ENCODE measurements at places on chromosomes 6 and 20. TPM values are rescaled to one million over a fixed set of nuclear protein-coding genes. Genes with fewer than 3 reads are reported as not detected.
A peak's percentile ranks its signal among the peaks of the same experiment; 100 is the strongest.

DNA sequence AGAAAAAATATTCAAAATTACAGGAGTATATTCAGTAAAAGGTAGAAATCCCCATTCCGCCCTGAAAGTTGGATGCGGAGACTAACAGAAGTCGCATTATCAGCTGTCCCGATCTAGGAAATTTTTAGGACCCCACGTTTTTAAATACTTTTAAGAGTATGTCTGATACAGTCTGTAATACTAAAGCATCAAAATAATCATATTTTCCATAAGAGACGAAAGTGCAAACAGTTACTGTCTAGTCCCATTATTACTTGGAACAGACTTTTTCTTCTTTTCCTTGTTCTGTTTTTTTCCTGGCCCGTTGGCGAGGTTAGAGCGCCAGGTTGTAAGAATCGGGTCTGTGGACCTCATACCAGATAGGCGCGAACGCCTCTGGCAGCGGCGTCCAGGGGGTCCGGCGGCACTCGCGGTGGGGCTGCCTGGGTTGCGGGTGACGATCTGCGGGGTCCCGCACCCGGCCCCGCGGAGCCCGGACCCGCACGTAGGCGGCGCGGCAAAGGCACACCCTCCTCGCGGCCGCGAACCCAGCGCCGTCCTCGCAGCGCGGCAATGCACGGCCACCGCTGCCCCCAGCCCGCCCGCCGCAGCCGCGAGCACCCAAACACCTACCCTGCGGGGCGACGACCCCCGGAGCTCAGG is 460 bp downstream of the PLAGL1 start:
- DNase-seq, result peak; percentile 12

DNA sequence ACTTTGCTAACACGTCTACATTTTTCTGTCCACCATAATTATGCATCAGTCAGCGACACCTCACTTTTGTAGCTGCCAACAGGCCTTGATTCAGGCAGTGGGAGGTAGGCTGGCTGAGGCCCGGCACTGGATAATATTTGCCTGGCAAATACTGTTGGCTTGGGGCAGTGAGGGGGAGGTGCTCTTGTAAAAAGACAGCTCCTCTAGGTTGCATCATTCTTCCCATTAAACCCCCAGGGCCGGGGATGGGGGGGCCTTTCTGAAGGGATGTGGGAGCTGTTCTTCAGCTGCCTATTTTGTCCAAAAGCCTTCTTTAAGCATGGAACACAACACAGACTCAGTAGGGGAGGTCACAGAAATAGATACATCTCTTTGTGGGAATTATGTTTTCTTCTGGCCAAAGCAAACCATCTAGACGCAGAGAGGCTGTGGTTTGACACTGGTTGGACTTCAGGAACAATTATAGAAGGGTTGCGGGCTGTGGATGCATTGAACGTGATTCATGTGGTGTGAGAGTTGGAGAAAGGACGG is 338.3 kb upstream of the NT5E start:
- no peak for DNase-seq

Gene NHSL1
- 0.95 TPM for total RNA-seq

DNA sequence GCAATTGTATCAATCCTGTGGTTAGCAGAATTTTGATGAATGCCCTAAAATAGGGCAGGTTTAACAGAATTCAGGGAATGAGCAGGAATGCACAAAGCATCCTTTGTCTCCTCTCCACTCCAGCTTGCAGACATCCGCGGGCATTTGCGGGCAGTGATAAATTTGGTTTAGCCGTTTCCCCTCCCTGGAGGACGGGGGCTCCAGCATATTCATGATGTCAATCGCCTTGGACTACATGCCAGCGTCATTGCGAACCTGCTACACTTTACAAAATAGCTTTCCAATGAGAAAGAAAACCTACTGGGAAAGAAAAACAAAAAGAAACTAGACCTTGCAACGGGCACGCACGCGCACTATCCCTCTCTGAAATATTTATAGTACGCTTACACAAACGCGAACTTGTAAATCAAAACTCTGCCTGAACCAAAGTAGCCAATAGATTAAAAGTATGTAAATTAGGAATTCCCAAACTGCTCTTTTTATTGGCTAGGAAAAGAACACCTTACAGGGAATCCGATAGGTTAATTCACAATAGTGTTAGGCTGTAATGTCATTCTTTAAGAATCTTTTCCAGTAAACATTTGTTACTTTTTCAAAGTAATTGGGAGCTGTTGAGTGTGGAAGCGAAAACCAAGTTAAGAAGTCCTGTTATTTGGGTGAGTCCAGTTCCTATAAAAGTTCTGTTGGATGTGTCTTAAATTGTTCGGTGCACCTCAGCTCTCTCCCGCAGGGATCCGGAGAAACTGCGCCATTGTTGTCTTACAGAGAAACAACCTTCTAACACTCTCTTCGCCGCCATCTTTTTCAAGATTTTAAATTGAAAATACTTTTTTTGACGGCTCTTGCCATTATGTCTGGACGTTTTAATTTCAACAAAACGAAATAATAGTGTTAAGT is 136.7 kb downstream of the HFE start:
- peak; percentile 77 for DNase-seq

Gene LGSN
- total RNA-seq, result 0.05 TPM

Gene BNIP5
- total RNA-seq, result not detected

Gene TTK
- 39.4 TPM for total RNA-seq

Gene LRRC73
- not detected for total RNA-seq

DNA sequence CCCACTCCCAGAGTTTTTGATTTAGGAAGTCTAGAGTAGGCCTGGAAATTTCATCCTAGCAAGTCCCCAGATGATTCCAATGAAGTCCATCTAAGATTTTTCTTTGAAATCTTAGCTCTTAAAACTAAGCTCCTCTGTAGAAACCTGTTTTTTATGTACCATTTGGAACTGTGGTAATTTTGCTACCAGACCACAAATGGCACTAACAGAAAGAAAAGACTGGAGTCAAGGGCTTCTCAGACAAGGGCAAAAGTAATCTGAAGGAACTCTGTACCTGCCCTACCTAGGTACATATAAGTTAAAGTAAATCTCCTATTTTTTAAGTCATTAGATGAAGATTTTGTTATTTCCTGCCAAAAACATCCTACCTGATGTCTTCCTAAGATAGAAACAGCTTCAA is 155.0 kb upstream of the HTR1E start:
- no peak for DNase-seq

DNA sequence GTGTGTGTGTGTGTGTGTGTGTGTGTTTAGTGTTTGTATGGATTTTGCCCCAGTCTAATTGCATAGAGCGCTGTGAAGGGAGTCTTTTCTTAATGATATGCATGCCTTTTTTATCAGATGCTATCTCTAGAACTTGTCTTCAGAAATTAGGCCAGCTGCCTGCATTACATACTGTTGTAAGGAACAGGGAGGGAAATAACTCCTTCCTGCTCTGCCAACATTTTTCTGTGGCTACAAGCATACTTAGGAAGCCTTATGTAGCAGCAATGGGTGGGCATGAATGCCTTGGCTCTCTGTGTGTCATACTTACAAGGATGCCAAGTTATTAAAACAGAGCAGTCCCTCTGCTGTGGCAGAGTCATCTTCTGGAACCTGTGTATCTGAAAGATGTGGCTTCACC is 8.0 kb upstream of the COL21A1 start:
- DNase-seq, result no peak

Gene ERVFRD-1
- total RNA-seq, result not detected

DNA sequence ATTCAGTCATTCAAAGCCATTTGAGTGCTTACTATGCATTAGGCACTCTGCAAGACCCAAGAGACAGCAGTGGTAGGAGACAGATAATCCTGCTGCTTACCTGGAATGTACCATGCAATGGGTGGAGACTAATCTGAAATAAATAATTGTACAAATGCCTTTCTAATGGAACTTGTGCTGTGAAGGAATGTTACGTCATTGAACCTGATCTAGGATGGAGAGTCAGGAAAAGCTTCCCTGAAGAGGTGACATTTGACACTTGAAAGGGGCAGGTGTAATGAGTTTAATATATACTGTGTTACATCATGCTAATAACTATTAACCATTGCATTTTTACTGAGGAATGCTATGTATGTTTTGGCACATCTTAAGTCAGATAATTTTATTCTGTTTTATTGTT is 491.0 kb upstream of the FLRT3 start:
- DNase-seq, result no peak

Gene SALL4
- total RNA-seq, result not detected

GRCh38 chr20:59040667-59041066 is 1.9 kb downstream of the PRELID3B start:
- no peak for DNase-seq

DNA sequence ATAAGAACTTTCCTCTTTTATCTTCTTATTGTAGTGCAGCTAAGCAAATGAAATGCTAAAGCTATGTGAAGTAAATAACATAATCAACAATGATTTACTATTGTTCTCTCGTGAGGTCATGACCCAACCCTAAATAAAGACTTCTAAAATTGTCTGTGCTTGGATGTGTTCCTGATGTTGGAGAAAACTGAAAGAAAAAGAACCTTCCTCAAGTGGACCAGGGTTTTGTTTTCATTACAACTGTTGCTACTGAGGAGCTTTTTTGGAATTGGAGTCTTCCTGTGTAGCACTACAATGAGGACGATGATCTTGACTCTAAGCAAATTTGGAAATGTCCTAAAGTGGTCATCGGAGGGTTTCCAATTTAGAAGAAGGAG is 59.7 kb upstream of the SUPT3H start:
- no peak for DNase-seq

GRCh38 chr6:121482004-121482693 is 46.7 kb downstream of the GJA1 start:
- no peak for DNase-seq

- no peak for DNase-seq
These were observed 155.9 kb downstream of the JARID2 start for GRCh38 chr6:15401769-15402250.

Gene SLC22A16
- total RNA-seq, result not detected

DNA sequence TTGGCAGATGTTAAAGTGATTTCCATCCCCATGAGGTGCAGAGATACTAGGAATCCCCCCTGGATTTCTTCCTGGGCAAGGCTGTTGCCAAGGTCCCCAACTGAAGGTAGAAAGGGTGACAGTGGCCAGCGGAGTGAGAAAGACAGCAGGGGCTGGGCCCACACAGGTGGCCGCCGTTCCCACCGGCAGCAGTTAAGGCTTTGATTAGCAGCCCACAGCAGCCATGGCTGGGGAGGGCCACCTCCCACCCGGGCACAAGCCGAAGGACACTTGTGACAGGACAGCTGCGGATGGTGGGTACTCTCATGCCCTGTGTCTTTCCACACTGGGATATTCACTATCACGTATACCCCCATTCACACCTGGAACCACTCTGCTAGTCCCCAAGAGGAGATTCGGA is 63.9 kb upstream of the CDYL start:
- DNase-seq, result no peak

Gene PHACTR1
- total RNA-seq, result not detected

Gene CARMIL1
- 2.7 TPM for total RNA-seq

GRCh38 chr6:118963003-118963402 is 28.0 kb upstream of the MCM9 start:
- no peak for DNase-seq

Gene BTN1A1
- total RNA-seq, result not detected

DNA sequence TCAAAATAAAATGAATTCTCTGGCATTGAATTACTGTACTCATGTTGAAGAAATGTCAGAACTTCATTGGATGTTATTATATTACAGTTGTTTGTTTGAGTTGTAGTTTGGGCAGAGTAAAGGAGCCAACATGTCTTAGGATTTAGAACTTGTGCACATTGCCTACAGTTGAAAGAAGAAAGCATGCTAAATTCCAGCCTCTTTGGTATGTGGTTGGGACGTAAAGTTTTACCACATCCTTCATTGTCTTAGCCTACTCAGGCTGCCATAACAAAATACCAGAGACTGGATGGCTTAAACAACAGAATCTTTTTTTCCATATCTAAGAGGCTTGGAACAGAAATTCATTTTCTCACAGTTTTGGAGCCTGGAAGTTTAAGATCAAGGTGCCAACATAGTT is 42.4 kb downstream of the HFE start:
- DNase-seq, result no peak

Gene TBX18
- not detected for total RNA-seq

DNA sequence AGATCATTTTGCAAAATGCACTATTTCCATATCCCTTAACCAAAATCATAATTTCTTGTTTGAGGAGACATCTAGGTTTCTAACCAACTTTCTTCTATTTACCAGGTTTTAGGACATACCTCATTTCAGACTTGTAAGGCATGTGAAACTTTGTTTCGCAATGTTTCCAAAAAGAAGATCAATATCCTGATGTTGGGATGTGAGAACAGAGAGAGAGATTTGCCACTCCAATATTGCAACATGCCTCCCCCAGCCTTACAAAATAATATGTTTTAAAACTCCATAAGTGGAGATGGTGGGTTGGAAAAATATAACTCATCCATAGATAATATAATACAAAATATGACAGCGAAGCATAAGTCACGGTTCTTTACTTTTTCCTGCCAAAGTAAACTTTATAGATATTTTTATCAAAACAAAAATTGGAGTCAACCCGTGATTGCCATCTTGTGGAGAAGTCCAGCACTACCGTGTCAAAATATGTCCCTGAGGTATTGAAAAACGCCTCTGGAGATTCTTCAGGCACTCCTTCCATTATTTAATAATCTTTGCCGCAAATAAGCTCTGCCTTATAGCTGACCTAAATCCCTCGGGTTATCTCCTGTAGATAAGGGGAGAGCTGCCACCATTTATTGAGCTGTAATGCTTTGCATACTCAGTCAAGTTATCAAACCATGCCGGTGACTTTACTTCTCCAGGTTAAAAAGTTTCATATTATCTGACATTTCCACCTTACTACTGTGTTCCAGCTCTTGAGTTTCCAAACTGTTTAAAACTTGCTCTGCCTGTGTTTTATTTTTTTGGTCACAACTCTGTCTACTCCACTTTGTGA is 534.2 kb downstream of the HACE1 start:
- no peak for DNase-seq

Gene RIMS4
- not detected for total RNA-seq

DNA sequence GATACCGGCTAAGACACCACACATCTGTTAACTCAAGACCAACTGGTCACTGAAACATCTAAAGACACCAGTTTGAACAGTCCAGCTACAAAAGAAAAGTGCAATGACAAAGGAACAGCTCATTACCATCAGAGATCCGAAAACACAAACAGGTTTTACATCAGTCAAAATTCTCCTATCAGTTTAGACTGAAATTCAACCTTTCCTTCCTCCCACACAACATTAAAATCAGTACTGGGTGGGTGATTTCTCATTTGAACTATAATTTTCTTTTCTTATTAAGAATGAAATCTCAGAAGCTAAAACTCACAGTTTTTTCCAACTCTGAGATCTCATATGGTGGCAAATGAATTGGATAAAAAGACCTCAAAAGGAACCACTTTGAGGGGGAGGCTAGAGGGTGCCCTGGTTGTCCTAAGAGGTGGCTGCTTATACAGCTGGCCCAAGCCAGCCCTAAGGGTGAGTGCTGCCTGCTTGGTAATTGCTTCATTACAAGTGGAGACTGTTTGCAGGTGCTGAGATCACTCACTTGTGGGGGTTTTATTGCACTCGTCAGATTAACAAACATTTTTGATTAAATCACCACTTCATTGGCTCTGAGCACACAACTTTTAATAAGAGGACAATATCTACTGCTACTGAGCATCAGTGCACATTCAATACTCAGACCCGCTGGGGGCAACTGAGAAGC is 4.3 kb downstream of the CCDC167 start:
- DNase-seq, result peak; percentile 65

Gene CDH26
- total RNA-seq, result 1.5 TPM

Data from activated CD4-positive, alpha-beta memory T cell treated with anti-CD3 and anti-CD28 coated beads for 36 hours (primary cell).